ENCODE measurements at places on chromosomes 12 and 14.

- no peak for DNase-seq
Observed at GRCh38 chr14:93086441-93087055, 29.2 kb downstream of the ITPK1 start.

GRCh38 chr12:103877934-103878510 is 37.0 kb upstream of the NT5DC3 start:
- DNase-seq = peak; percentile 86

GRCh38 chr12:44889926-44890325 is 13.8 kb upstream of the NELL2 start:
- DNase-seq = no peak

DNA sequence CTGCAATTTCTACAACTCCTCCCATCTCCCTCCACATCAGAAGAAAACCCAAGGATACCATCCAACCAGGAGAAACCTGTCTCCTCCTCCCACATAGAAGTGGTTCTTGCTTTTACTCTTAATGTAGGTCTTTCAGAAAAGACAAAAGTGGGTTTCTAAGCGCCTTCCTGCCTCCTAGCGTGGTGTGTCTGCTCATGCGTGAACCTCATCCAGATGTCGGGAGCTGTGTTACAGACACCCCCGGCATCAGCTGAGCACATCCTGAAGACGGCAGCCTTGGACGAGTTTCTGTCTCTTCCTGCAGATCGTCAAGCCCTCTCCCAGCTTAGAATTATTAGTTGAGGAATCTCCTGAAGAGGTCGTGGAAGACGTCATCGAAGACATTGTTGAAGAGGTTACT is 9.5 kb downstream of the LRRC43 start:
- DNase-seq = no peak

- no peak for DNase-seq
Observed at GRCh38 chr12:54355104-54355815, 9.0 kb downstream of the GPR84 start.

DNA sequence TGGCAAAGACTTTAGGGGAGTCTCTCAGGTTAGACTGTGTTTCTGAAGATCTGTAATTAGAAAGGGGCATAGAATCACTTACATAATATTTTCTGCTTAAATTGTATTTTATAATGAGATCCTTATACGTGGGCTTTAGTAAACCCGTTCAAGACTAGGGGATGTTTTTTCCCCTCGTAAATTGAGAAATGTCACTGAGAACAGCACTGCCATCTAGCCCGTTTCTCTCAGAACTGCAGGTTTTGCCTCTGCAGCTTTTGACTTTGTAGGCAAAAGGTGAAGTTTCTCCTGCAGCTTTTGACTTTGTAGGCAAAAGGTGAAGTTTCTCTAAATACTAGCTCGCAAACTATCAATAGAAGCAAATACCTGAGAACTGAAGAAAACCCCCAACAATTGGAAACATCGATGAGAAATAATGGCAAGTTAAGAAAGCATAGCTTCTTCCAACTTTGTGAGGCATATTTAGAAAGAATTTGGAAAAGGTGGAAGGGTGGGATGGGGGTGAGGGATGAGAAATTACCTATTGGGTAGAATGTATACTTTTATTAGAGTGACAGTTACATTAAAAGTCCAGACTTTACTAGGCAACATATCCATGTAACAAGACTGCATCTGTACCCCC is 9.9 kb upstream of the ASPG start:
- DNase-seq = peak; percentile 44

- no peak for DNase-seq
Observed at GRCh38 chr12:96241431-96241830, 47.3 kb downstream of the ELK3 start.

DNA sequence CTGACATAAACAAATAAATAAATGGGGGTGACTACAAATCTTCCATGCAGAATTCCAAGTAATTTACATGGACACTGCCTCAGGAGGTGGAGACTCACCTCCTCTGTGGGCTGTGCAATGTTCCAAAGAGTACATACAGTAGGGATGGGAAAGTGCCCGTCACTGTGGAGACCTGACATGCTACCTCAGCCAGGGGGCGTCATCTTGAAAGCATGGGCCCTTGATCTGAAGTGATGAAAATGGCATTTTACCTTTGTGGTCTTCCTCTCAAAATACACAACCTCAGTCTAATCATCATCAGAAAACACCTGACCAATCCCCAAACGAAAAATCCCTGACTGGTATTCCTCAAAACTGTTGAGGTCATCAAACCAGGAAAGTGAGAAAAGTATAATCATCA is 48.4 kb downstream of the ANAPC7 start:
- peak; percentile 21 for DNase-seq

DNA sequence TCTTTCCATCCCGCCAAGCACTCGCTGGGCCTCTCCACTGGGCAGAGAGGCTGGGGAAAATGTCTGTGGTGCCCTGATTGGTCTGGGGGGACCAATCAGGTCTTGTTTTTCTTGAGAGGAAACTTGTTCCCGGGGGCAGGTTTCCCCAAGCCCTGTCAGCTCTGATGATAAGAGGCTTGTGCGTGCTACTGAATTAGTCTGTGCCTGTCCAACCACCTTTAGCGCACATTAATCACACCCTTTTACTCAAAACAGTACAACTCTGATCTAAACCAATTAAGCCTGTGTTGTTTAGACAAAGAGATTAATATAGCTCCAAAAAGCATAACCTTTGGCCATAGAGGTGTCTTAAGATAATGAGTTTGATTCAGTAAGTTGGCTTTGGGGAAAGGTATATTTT is 580.4 kb downstream of the VRK1 start:
- DNase-seq = no peak

- no peak for DNase-seq
Observed at GRCh38 chr14:69643430-69644200, 32.2 kb downstream of the SUSD6 start.

- peak; percentile 34 for DNase-seq
Observed at GRCh38 chr12:72330301-72330700, 58.1 kb downstream of the TRHDE start.

DNA sequence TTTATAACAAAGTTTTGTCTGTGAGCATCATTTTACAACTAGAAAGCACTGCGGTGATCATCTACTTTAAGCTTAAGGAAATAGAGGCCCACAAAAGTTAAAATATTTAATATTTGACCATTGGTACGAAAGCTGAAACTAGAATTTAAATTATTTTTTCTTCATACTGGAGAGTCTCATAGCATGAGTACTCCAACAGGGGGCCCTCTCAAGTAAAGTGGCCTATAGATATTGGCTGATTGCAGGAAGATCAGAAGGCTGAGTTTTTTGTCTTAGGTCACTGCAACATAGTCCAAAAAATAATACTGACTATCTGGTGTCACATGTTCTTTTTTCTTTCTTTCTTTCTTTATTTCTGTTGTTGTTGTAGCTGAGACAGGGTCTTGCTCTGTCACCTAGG is 75.3 kb upstream of the ZDHHC17 start:
- no peak for DNase-seq
